Activated CD8-positive, alpha-beta memory T cell treated with anti-CD3 and anti-CD28 coated beads for 1 hour (primary cell): ENCODE measurements at places on chromosomes 12 and 14.
A peak's percentile ranks its signal among the peaks of the same experiment; 100 is the strongest.

DNA sequence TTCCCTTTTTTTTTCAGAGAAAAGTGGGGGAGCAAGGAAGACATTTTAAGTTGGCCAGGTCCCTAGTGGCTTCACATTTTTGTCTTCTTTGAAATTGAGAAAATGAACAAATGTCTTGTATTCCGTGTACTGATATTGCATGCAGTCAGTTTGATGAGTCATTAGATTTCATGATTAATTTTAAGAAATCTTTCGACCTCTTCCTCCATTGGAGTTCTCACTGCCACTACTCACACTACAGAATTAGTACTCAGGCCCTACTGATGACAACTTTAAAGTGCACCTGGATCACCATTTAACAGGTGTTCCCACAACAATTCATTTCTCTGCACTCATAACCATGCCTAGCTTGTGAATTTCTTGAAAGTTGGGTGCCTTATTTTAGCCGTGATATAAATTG, 50.5 kb downstream of the SAMD4A start:
- DNase-seq, result no peak

DNA sequence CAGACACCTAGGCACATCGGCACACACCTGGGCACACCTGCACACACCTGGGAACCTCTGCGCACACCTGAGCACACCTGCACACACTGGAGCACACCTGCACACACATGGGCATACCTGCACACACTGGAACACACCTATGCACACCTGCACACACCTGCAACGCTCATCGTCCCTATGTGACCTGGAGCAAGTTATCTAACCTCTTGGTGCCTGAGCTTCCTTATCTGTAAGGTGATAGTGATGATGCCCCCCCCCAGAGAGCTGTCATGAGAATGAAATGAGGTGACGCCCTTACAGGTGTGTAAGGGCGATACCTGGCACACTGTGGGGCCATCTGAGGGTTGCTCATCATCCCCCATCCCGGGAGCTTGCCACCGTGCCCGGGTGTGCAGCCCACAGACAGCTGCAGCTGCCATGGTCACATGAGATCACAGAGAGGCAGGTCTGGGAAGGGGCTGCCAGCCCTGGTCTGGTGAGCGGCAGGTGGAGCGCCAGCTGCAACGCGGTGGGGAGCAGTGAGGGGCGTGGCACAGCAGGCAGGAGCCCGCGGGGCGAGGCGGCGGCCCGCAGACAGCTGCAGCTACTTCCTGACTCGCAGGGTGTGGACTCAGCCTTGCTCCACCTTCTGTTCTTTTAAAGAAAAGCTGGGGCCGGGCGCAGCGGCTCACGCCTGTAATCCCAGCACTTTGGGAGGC, 59.9 kb upstream of the FBRSL1 start:
- peak; percentile 45 for DNase-seq

GRCh38 chr14:74401504-74402241, 24.3 kb downstream of the SYNDIG1L start:
- DNase-seq, result peak; percentile 32

DNA sequence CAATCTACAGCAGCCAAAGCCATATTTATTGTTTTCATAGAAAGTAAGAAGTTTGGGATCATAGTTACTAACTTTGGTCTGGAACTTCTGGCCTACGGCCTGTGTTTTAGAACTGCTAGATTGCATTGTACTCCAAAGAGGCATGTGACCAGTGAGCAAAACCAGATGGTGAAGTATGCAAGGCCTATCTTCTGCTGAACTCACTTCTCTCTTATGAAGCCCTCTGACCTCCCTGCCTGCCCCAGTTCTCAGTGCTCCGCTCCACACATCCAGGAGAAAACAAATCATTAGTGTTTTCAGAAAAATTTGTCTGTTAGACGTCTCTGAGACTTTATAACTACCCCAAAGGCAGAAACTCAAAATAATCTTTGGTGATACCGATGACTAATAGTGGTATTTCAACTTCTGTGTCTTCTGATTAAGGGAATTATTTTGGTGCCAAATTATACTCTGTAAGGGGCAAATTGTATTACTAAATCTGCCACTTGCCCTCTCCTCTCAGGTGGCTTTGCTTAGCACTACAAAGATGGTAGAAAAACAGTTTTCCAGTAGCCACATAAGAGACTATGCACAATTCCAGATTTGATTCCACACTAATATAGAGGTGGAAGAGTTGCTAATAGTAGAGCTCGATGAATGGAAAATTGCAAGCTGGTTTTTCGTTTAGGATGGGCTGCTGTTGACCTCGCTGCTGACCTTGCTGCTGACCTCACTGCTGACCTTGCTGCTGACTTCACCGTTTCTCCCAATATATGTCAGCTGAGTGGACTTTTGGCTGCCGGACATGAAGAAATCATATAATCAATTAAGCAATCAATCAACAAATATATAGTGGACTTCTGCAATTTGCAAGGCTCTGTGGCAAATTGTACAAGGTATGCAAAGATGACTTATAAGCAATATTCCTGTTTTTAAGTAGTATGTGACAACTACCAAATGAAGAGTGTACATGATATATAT, 147.5 kb downstream of the KITLG start:
- DNase-seq, result no peak

DNA sequence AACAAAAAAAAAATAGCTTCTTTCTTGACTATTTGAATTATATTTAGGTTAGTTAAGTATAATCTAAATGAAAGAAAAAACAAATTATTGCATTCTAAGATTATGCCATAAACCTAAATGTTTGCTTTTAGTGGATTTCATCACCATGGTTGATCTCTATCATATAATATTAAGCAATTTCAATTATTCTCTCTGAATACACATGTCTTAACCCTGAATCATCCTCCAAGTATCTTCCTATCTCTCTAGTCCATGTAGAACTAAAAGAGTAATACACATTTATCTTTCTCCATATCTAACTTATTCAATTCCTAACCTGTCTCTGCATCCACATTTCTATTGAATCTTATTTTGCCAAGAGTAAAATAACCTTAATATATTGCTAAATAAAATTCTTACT, 59.6 kb downstream of the PPFIA2 start:
- DNase-seq, result no peak

GRCh38 chr12:127245437-127245836, 1021.5 kb upstream of the TMEM132C start:
- DNase-seq, result no peak

- no peak for DNase-seq
Measured at GRCh38 chr14:61477712-61478462, 156.5 kb downstream of the PRKCH start.

- DNase-seq, result no peak
Measured at GRCh38 chr12:4133636-4134447, 139.7 kb upstream of the CCND2 start.

GRCh38 chr14:35346738-35347322, 54.6 kb downstream of the PSMA6 start:
- no peak for DNase-seq

DNA sequence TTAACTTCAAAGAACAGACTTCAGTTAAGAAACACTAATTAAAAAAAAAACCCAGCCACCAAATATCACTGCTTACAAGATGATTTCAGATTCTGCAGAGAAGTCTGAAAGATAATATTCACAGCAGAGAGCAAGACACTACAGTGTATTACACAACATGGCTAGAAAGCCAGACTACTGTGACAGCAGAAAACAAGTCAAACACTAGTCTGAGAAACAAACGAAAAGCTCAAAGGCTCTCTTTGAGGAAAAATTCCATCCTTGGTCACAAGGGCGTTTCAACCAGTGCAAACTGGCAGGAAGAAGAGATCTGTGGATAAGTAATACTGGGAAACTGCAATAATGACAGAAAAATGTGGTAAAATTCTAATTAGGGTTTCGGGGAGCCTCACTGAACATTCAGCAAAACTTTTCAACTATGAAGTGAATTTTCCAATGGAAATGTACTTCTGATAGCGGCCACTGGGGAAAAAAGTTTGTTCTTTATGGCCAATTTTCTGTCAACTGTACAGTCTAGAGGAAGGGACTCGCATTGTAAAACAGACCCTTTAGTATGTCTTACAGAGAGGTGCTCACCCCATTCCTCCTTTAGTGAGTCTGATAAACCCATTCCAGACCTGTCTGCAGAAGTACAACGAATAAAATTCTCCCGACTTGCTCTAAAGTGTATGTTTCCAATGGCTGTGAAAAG, 50.4 kb downstream of the ACADS start:
- no peak for DNase-seq

GRCh38 chr14:75811136-75811829, 150.2 kb downstream of the TTLL5 start:
- no peak for DNase-seq
